ENCODE measurements at places on chromosomes 5 and 9.

DNA sequence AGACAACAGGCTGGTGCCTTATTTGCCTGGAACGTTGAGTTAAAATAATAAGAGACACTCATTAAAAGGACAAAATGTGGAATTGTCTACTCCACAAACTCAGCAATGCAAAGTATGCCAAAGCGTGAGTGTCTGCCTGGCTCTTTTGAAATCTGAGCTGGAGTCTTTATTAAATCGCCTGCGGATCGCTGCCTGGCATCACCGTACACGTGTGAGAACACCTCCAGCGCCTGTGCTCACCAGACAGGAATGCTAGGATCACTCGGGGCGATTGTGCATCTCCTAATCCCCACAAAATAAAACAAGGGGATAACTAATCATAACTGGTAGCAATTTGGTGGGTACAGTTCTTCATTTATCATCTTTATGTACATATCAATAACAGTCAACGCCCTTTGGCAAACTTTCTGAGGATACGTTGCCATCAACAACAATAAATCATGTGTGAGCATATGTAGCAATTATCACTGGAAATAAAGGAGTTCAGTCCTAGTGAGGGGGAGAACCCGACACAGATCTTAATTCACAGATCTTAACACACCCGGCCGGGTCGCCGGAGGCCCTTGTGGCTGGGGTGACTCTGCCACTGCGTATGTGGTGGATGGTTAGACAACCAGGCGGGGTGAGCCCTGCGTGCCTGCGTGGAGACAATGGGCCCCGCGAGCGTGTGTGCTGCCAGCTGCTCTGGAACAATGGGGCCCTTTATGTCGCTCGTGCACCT, 284.9 kb upstream of the IRX1 start:
- DNase-seq = no peak

- no peak for DNase-seq
Observed at GRCh38 chr5:133164759-133165158, 112.9 kb downstream of the HSPA4 start.

GRCh38 chr5:95664204-95664786, 17.7 kb downstream of the RFESD start:
- DNase-seq = peak; percentile 30

- no peak for DNase-seq
Observed at GRCh38 chr9:134222018-134222573, 57.7 kb upstream of the RNU6ATAC start.

DNA sequence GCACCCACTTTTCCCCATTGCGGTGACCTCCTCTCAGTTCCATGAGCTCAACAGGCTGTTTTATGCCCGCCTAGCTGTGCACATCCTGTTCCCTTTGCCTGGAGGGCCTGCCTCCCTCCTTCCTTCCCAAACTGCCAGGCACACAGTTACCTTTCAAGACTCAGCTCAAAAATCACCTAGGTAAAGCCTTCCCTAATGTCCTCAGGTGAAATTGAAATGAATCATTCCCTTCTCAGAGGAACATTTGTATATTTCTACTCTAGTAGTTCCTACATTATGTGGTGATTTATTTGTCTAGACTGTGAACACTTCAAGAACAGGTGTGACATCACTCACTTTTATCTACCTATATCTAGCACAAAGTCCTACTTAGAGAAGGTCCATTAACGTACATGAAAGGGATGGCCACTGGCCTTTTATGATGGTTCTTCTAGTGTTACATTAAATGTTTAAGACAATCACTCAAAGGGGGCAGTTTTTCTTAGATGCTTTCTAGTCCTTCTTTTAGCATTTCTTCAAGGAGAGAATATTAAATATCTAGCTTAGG, 103.5 kb upstream of the EQTN start:
- DNase-seq = no peak

GRCh38 chr5:31048282-31049270, 144.9 kb upstream of the CDH6 start:
- no peak for DNase-seq

DNA sequence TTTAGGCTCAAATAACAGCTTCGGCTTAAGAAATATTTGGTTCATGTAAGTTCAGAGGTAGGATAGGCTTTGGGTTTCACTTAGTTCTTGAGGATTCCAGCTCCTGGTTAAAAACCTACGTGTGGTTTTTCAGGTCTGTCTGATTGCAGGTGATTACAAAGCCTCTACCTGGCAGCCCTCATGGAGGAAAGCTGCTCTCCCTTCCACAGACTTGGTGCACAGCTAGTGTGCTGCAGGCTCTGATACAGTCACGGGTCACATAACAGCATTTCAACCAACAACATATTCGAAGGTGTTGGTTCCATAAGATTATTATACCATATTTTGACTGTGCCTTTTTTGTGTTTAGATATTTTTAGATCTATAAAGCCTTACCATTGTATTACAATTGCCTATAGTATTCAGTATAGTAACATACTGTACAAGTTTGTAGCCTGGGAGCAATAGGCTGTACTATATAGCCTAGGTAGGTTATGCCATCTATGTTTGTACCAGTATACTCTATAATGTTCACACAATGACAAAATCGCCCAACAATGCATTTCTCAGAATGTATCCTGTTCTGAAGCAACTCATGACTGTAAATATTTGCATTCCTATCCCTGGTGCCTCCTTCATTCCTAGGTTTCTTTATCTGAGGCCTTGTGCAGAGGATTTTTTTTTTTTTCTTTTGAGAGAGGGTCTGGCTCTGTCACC, 8.0 kb upstream of the DCP2 start:
- no peak for DNase-seq

DNA sequence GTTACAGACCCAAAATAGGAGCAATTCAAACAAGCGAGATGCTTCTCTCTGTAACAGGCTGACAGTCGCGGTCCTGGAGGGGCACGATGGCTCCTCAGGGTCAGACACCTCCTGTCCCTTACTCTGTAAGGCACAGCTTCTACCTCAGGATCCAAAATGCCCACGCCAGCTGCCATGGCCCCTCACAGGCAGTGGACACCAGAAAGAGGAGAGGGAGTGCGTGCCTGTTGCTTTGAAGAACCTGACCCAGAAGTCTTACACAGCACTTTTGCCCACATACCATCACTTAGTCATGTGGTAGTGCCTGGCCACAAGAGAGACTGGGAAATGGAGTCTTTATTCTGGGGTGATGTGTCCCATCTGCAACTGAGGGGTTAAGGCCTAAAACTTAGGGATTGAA, 11.6 kb upstream of the ABL1 start:
- no peak for DNase-seq

DNA sequence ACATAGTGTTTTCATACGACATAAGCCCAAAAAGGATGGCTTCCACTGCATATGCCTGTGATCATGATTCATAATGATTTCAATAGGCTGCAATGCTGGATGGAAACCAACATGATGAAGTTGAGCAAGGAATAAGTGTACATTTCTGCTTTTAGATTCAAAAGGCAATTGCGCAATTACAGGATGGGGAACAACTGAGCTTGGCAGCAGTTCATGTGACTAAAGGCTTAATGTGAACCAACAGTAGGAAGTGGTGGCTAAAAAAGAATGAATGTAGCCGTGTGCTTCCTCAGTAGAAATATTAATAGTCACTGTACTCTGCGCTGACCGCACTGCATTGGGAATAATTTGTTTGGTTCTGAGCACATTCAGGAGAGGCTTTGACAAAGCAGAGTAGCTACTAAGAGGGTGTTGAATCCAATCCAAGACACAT, 51.2 kb downstream of the SLC1A3 start:
- DNase-seq = peak; percentile 99

GRCh38 chr5:164627021-164627420, 1121.6 kb downstream of the MAT2B start:
- DNase-seq = no peak

- no peak for DNase-seq
Observed at GRCh38 chr5:161258438-161258837, 288.1 kb downstream of the GABRB2 start.

- DNase-seq = no peak
Observed at GRCh38 chr5:7837403-7837802, 13.5 kb downstream of the CFAP90 start.

DNA sequence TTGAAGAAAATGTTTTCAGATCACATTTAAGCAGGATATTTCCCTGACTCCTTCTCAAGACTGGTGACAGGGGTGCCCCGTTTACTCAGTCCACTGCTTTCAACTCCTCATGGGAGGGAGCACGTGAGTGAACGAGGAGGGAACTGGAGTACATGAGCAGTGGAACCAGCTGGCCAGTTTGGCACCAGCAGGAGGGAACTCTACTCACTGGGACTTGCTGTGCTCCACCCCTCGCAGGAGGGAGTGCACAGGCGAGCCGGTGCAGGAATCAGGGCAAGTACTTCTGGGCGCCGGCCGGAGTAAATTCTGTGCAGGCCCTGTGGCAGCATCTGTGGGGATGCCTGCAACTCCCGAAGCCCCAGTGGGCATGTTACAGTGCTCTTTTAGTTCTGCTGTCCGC, 1941.1 kb upstream of the C9orf72 start:
- DNase-seq = no peak

DNA sequence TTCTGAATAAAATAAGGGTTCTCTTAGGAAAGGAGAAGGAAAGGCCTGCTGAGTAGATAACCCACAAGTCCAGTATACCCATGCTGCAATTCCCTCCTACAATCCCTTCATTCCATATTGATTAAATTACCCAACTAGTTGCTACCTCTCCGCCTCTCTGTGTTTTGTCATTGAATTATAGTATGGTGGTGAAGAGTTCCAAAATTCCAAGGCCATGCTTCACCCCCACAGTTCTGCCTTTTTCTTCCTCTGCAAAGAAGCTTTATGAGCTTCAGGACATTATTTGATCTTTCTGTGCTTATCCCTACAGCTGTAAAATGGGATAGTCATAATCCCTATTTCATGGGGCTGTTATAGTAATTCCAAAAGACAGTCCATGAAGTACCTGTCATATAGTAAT, 215.6 kb downstream of the ACTL7B start:
- no peak for DNase-seq

- DNase-seq = no peak
Observed at GRCh38 chr9:135385793-135386192, 93.8 kb upstream of the PPP1R26 start.
